ENCODE measurements at places on chromosomes 6 and 20.
A peak's percentile ranks its signal among the peaks of the same experiment; 100 is the strongest.

- peak; percentile 95 for DNase-seq
Observed at GRCh38 chr6:147166360-147166944, 37.8 kb upstream of the STXBP5 start.

DNA sequence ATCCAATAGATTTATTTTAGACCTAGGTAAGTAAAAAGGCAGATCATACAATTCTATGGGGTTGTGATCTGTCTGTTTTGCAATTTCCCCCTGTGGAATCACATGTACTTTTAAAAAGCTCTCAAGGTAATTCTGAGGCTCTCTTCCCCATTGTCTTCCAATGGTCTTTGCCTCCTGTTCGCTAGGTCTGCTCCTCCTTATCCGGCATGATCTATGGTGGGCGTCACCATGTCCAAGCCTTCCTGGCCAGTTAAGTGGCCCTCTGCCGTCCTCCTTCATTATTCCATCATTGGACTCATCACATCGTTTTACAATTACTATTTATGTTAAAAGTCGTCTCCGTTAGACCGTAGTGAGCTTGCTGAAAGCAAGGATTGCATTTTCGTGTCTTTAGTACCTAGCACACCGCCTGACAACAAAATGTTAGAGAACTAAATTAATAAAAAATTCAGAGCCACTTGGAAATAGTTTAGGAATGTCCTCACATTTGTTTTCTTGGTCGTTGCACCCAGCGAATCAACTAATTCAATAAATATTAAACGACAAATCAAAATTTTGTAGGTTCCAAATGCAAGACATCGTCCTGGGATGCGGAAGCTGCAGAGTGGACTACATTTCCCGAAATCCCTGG is 2.2 kb upstream of the STXBP5 start:
- DNase-seq, result peak; percentile 80

DNA sequence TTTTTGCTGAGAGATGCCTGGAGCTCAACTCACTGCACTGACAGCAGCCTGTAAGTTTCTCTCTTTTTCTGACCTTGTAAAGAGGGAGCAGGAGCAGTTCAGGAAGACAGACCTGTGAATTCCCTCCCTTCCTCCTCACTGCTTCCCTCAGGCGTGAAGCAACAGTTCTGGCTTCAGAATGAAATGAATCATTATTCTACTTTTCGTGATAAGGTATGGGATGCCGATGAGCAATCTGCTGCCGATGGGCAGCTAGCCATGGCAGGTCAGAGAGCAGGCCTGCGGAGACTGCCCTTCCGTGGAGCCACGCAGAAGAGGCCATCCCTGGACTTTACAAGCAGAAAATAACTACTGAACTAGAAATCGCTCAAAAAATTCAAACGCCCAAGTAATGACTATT is 426.5 kb upstream of the RNF217 start:
- DNase-seq, result no peak

GRCh38 chr6:53290537-53291510 is 57.9 kb downstream of the ELOVL5 start:
- peak; percentile 85 for DNase-seq

DNA sequence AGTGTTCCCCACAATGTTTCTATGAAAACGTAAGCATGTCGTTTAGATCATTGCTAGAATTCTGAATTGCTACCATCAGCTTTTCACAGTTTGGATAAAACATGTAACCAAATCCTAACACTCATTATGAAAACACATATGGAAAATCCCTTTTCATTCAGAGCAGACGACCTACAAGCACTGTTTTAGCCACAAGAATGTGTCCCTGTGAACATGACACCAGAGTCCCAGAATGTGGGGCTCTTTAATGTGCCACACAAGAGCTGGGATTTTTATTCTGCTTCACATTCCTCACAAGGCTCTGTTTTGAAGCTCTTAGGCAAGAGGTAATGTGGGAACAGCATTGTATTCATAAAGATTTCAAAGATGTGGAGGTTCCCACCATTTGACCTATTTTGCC is 141.1 kb upstream of the CITED2 start:
- no peak for DNase-seq

DNA sequence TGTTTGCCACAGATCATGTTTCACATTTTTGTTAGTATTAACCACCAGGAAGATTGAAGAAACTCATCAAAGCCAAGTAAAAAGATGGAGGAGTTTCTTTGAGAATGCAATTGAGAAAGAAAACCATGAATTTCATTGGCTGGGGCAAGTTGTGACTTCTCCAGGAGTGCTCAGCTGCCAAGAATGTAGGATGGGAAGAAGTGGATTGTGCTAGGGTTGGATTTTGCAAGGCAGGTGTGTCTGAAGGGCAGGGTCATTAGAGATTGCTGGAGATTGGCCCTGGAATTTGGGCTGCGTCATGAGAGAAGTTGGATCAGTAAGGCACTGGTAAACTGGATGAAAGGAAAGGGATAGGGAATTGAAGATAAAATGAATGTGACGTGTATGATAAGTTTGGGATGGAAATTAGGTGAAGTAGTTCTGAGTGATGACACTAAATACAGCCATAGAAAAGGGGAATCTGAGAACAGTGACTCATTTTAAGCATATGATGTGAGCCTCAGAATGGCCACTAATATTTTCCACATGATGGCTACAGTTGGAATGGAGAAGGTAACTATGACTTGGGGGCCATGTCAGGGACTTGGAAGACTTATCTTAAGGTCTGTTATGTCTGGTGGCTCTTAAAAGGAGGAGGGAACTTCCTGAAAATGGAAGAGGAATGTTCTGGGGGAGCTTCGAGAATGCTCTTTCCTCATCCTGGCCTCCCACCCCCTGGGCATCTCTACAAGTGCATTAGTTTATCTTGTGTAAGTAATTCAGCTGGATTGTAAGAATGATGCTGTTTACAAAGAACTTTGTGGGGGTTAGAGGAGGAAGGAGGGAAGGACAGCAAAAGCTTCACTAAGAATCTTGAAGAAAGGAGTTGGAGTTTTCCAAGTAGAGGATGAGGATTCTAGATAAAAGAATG is 27.8 kb upstream of the ERVFRD-1 start:
- DNase-seq, result no peak

GRCh38 chr6:107198631-107199416 is 83.5 kb upstream of the BEND3 start:
- DNase-seq, result no peak

DNA sequence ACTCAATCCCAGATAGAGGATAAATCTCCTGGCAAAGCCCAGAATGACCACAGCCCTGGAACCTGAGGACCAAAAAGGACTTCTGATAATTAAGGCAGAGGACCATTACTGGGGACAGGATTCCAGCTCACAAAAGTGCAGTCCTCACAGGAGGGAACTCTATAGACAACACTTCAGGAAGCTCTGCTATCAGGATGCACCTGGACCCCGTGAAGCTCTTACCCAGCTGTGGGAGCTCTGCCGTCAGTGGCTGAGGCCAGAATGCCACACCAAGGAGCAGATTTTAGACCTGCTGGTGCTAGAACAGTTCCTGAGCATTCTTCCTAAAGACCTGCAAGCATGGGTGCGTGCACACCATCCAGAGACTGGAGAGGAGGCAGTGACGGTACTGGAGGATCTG is 992 bp downstream of the ZSCAN16 start:
- DNase-seq, result peak; percentile 31

DNA sequence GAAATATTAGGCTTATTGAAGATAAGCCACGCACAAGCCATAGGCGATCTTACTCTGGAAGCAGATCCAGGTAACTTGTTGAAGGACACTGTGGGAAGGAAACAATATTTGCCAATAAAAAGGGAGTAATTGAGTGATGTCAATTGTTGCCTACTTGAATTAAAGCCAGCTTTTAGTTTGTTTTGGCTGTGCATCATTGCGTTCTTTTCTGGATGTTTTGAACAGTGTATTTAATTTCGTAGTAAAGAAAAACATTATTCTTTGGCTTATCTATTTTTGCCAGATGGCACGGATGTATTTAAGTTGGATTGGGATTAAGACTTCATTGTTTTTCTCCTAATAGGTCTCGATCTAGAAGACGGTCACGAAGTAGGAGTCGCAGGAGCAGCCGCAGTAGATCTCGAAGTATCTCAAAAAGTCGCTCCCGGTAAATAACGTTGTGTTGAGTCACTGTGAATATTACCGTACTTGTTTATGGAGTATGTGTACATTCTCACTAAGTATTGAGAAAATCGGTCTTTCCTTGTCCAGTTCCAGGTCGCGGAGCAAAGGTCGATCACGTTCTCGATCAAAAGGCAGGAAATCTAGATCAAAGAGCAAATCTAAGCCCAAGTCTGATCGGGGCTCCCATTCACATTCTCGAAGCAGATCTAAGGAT is 2.6 kb downstream of the SRSF6 start:
- DNase-seq, result no peak

DNA sequence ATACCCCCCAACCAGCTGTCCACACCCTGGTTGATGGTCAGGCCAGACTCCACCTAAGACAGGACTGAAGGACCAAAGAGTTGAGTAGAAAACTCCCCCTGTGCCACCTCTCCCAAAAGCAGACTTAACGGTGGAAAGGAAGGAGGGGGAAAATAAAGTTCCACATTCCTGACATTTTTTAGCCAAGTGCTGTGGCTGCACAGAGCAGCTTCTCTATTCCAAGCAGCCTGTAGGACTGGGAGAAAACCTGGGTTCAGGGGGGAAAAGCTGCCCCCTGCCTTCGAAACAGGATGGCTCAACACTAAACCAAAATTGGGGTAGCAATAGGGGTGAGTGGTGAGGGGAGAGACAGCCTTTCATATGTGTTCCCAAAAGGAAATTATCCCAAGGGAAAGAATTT is 3.6 kb downstream of the TRAM2 start:
- DNase-seq, result no peak

DNA sequence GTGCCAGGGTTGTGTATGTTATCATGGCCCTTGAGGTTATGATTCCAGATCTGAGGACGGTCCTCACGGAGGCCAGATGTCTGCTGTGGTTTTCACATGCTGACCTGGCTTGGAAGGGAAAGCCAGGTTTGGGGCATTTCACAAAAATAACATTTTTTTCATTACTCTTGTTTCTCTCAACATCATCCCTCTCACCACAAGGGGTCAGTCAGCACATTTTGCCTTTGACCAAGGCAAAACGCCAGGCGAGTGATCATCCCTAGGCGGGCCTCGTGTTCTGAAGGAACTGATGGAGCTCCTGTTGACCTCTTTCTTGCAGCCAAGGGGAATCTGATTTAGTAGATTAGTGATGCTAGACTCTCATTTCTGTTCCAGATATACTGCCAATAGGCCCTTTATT is 133.5 kb downstream of the TBC1D7 start:
- peak; percentile 83 for DNase-seq

- DNase-seq, result no peak
Observed at GRCh38 chr6:123986938-123987337, 183.3 kb downstream of the NKAIN2 start.

DNA sequence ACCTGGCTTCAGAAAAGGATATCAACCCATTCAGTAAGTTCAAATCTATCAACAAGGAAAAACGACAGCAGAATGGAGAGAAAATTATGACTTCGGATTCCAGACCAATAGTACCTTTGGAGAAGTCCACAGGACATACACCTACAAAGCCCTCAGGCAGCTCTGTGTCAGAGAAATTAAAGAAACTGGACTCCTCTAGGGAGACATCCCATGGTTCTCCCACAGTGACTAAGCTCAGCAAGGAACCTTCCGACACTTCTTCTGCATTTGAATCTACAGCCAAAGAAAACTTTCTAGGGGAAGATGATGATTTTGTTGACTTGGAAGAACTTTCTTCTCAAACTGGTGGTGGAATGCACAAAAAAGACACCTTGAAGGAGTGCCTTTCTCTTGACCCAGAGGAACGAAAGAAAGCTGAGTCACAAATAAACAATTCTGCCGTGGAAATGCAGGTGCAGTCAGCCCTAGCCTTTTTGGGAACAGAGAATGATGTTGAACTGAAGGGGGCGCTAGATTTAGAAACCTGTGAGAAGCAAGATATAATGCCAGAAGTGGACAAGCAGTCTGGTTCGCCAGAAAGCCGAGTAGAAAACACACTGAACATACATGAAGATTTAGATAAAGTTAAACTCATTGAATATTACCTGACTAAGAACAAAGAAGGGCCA is 67.4 kb upstream of the HINT3 start:
- peak; percentile 74 for DNase-seq

DNA sequence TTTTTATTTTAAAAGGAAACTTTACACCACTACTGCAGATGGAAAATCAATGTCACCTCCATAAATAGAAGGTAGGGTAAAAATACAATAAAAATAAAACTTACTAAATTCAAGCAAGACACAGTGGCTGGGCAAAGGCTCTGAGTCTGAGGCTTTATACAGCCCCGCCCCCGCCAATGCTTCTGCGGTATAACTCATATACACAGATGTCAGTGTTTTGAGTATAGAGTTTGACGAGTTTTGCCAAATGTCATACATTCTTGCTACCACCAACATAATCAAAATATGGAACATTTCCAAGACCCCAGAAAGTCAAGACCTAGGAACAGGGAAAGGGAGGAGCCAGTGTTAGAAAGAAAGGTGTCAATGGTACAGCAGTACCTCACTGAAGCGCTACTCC is 12.8 kb downstream of the NFATC2 start:
- peak; percentile 57 for DNase-seq

DNA sequence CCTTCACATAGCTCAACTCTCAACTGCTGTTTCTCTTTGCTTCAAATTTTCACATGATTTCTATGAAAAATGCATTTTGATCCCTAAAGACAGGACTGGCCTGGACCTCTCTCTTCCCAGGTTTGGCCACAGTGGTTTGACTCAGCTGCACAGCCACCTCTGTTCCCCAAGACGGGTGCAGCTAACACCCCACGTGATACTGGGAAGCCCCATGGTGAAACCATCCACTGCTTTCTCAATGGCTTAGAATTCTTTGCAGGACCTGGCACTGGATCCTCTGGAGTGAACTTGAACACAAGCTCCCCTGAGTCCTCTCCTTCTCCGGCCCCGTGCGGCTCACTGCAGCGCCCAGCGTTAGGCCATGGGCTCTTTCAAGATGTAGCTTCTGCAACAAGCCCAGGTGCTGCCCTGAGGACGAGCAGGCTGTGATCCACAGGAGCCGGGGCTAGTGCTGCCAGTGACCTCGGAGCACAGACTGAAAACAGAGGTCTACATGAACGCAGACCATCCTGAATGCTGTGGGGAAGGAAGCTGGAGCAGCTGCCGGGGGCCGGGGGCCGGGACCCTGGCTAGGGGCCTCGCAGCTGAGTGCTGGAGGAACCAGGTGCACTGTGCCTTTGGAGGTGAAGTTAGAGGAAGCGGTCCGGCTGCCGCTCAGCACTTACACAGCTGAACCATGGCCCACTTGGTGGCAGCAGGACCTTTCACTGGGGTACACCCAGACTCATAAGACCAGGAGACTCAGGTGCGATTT is 58.8 kb upstream of the MPC1 start:
- DNase-seq, result no peak

DNA sequence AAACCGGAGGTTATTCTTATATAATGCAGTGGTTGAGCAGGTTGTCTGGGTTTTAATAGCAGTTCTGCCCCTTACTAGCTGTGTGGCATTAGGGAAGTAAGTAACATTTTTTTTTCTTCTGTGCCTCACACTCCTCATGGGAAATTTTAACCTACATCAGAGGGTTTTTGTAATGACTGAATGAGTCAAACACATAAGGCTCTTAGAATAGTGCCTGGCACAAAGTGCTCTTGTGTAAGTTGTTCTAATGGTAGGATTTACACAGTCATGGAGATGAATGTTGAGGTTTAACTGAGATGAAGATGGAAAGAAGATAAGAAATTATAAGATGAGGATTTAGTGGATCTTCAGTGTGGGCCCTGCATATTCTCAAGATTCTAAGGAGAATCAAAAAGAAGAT is 68.4 kb upstream of the PHIP start:
- no peak for DNase-seq
